Mesothelial cell of epicardium (in vitro differentiated cells): ENCODE measurements at places on chromosomes 7 and 10. TPM values are rescaled to one million over a fixed set of nuclear protein-coding genes. Genes with fewer than 3 reads are reported as not detected.

Gene ECHDC3
- 5.1 to 8.6 TPM (median 5.7 TPM) in 3 replicates for total RNA-seq

Gene NME8
- total RNA-seq, result 0.86 to 1.2 TPM (median 1.1 TPM) in 3 replicates

Gene CLDN15
- 17.1 to 19.5 TPM (median 18.1 TPM) in 3 replicates for total RNA-seq

DNA sequence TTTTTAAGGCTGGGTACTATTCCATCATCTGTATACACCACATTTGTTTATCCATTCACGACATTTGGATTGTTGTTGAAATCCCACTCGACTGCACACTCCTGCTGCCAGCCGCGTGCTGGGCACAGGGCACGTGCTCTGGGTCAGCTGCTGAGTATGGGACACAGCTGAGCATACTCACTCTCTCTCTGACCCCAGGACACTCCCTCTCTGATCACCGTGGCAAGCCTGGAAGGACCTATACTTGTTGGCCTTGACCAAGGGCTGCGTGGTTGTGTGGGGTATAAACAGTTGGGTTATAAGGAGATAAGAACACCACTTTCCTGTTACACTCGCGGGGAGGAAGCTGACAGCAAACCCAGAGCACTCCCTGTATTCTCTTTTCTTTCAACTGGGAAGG is 153.0 kb upstream of the RHEB start:
- peaks cover 6% of the 10 kb centered on the region for H3K4me1 ChIP-seq
- no peak for DNase-seq
- H3K36me3 ChIP-seq, result no peaks in the 10 kb centered on the region
- H3K27ac ChIP-seq, result no peak overlapping the region

Gene ITGB8
- 15.3 to 15.6 TPM (median 15.3 TPM) in 3 replicates for total RNA-seq

DNA sequence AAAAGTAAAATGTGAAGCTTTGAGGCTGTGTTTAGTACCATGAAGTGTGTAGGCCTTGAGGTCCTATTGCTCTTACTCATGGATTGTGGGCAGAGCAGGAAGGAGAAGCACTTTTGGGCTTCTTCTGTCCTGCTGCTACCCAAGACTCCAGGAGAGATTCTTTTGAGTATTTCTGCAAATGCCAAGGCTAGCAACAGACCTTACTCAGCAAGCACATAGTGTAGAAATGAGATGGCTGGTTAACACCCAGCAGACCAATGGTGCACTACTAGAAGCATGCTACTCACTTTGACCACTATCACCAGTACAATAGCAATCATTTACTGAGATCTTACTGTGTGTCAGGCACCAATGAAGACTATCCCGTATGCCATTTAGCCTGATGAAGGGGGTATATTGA is 3.2 kb downstream of the PLPP4 start:
- no peak for DNase-seq
- H3K36me3 ChIP-seq, result no peaks in the 10 kb centered on the region
- no peak overlapping the region for H3K4me3 ChIP-seq
- H3K27ac ChIP-seq, result no peak overlapping the region
- H3K27me3 ChIP-seq, result peaks cover 63% of the 10 kb centered on the region
- peaks cover 18% of the 10 kb centered on the region for H3K4me1 ChIP-seq

GRCh38 chr10:118596426-118597124 is 1.1 kb upstream of the PRLHR start:
- H3K27ac ChIP-seq, result no peak overlapping the region
- H3K27me3 ChIP-seq, result peaks cover 98% of the 10 kb centered on the region

GRCh38 chr10:98370831-98371820 is 43.9 kb downstream of the PYROXD2 start:
- H3K27me3 ChIP-seq, result no peaks in the 10 kb centered on the region
- peaks cover 34% of the 10 kb centered on the region for H3K4me1 ChIP-seq
- H3K27ac ChIP-seq, result no peak overlapping the region
- no peak for DNase-seq

Gene CDC14C
- 0.07 to 0.11 TPM in 2 of 3 replicates, not detected in the other for total RNA-seq

GRCh38 chr10:102064868-102065560 is at the start of gene HPS6:
Gene HPS6, plus strand, starts transcription at chr10:102065349. Its CDS starts 126 bp downstream, at chr10:102065475.
- peak; percentile 66 for DNase-seq
- H3K4me1 ChIP-seq, result peaks cover 9% of the 10 kb centered on the region
- H3K4me3 ChIP-seq, result peak within 1 kb of the TSS; percentile 83
- H3K27me3 ChIP-seq, result peaks cover 12% of the 10 kb centered on the region
- peaks cover 2% of the 10 kb centered on the region for H3K36me3 ChIP-seq

GRCh38 chr7:80137410-80137809 is 2.8 kb downstream of the GNAI1 start:
- H3K27me3 ChIP-seq, result no peaks in the 10 kb centered on the region
- peak overlapping the region; percentile 84 for H3K27ac ChIP-seq
- H3K4me1 ChIP-seq, result peaks cover 44% of the 10 kb centered on the region

GRCh38 chr10:97028126-97028831 is 157.5 kb downstream of the SLIT1 start:
- H3K36me3 ChIP-seq, result no peaks in the 10 kb centered on the region
- peaks cover 27% of the 10 kb centered on the region for H3K27me3 ChIP-seq
- no peak overlapping the region for H3K4me3 ChIP-seq
- no peak for DNase-seq

GRCh38 chr10:117350909-117351308 is 24.3 kb downstream of the PDZD8 start:
- H3K4me3 ChIP-seq, result no peak overlapping the region
- no peaks in the 10 kb centered on the region for H3K27me3 ChIP-seq
- H3K27ac ChIP-seq, result no peak overlapping the region
- no peaks in the 10 kb centered on the region for H3K36me3 ChIP-seq
- peaks cover 2% of the 10 kb centered on the region for H3K4me1 ChIP-seq
- no peak for DNase-seq

Gene GNGT1
- not detected in 3 replicates for total RNA-seq

DNA sequence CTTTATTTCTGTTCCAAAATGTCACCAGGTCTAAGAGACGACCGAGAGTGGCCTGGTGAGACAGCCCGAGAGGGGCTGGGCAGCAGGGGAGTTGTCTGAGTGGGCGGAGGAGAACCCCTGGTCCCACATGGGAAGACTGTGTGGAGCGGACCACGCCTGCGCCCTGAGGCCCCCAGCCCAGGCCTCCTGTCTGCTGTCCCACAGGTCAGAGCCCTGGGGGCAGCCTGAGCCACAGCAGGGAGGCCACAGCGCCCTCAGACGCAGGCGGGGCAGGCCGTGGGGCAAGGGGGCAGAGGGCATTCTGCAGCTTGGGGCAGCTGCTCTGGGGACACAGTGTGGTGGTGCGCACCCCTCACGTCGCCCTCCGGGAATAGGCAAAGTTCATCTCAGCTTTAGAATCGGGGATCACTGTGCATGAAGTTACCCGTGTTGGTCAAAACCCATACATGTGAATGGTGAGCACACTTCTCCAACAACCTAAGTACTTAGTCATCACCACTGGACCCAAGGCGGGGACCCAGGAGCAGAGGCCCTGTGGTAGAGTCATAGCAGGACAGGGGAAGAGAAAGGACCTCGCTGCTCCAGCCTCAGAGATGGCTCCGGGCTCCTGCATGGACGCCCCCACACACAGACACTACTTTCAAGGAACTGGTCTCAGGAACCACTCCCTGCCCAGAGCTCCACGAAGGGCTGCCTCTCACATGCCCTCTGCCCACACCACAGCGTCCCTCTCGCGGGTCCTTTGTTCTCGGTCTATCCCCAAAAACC is 214.7 kb downstream of the ELFN1 start:
- H3K27ac ChIP-seq, result no peak overlapping the region
- DNase-seq, result no peak
- peaks cover 13% of the 10 kb centered on the region for H3K36me3 ChIP-seq

Gene TAS2R41
- total RNA-seq, result not detected in 3 replicates

GRCh38 chr7:25124465-25125136 is 459 bp downstream of the CYCS start:
- no peaks in the 10 kb centered on the region for H3K27me3 ChIP-seq
- H3K4me3 ChIP-seq, result peak overlapping the region; percentile 97
- H3K27ac ChIP-seq, result peak overlapping the region; percentile 100
- DNase-seq, result no peak

DNA sequence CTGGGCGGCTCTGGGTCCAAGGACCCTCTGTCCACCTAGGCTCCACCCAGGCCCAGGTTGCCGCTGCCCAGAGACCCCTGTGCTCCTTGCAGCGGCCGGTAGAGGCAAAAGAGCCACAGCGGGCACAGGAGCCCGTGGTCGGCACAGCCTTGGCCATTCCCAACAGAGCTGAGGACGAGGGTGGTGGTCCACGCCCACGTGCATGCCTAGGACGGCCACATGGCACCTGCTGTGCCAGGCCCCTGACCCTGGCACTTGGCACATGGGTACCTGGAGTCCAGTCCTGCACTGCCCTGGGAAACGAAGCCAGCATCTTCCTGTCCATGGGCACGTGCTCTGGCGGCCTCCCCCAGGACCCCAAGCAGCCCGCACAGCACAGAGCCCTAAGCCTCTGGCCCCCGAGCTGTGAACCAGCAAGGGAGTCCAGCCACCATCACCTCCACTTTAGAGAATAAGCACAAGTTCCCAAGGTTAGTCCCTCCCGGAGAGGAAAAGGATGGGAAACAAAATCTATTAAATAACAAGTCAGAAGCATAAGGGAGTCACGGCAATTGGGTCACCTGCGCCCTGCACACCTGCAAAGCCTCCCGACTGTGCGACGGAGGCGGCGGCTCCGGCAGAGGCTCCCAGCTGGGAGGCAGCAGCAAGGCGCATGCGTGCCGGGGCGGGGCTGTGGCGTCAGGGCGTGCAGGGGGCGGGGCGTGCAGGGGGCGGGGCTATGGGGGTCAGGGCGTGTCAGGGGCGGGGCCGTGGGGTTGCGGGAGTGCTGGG is 59.1 kb downstream of the STK32C start:
- peak overlapping the region; percentile 70 for H3K4me3 ChIP-seq
- H3K27ac ChIP-seq, result no peak overlapping the region
- peaks cover 18% of the 10 kb centered on the region for H3K27me3 ChIP-seq
- peaks cover 3% of the 10 kb centered on the region for H3K4me1 ChIP-seq
- DNase-seq, result peak; percentile 65

- H3K4me3 ChIP-seq, result no peak overlapping the region
- H3K4me1 ChIP-seq, result no peaks in the 10 kb centered on the region
- no peak overlapping the region for H3K27ac ChIP-seq
- peaks cover 4% of the 10 kb centered on the region for H3K36me3 ChIP-seq
These were observed 53.3 kb downstream of the TPST1 start for GRCh38 chr7:66258409-66258808.

Gene PYROXD2
- 31.1 to 34.4 TPM (median 31.9 TPM) in 3 replicates for total RNA-seq

DNA sequence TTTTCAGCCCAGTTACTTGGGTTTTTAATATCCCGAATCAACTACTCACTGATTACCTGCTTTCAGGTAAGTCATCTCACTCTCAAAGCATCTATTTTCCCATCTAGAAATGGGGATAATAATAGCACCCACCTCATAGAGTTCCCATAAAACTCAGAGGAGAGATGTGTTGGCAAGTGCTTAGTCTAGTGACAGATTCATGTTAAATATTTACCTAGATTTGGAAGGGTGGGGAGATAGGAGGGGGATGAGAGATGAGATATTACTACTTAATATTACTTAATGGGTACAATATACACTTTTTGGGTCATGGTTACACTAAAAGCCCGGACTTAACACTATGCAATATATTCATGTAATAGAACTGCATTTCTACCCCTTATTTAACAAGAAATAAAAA is 7.0 kb upstream of the A1CF start:
- no peak overlapping the region for H3K27ac ChIP-seq
- no peaks in the 10 kb centered on the region for H3K4me1 ChIP-seq
- H3K27me3 ChIP-seq, result peaks cover 45% of the 10 kb centered on the region
- no peaks in the 10 kb centered on the region for H3K36me3 ChIP-seq
- no peak overlapping the region for H3K4me3 ChIP-seq
